ENCODE measurements at places on chromosomes 4 and X.
A peak's percentile ranks its signal among the peaks of the same experiment; 100 is the strongest.

GRCh38 chrX:41382714-41383645 is 49.0 kb downstream of the DDX3X start:
- DNase-seq: no peak

GRCh38 chrX:106802063-106802387 is 448 bp upstream of the TBC1D8B start:
- DNase-seq: no peak

GRCh38 chr4:140152751-140153418 is 1.1 kb downstream of the MAML3 start:
- DNase-seq: peak; percentile 55

DNA sequence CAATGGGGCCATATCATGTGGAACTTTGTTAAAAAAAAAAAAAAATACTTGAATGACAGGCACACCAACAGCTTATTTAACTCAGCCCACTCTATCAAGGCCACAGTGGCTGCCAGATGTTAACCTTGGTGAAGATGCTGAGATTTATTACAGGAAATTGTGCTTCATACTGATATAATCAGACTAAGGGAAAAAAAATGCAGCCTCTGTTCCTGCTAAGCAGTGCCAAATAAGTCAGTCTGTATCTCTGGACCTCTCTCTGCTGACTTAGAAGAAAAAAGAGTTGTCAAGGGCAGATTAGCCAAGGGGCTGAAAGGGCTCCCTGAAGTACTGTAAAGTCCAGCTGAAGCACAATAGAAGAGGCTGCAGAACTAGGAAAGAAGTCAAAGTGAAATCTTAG is 677.7 kb upstream of the HTR2C start:
- DNase-seq: no peak

DNA sequence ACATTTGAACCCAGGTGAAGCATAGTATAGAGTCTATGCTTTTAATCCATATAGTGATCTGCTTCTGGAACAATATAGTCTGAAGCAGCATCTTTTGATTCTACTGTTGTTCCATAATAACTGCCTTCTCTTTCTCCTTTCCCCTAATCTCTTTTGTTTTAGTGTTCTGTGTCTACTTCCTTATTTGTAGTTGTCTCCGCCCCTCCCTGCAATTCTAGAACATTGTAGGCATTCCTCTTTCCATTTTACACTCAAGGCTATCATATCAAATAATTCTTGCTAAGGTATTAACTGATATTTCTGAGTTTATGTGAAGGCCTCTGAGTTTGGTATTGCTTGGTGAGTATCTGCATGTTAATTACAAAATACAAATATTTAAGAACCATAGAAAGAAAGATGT is 11.6 kb downstream of the BLTP1 start:
- DNase-seq: no peak

DNA sequence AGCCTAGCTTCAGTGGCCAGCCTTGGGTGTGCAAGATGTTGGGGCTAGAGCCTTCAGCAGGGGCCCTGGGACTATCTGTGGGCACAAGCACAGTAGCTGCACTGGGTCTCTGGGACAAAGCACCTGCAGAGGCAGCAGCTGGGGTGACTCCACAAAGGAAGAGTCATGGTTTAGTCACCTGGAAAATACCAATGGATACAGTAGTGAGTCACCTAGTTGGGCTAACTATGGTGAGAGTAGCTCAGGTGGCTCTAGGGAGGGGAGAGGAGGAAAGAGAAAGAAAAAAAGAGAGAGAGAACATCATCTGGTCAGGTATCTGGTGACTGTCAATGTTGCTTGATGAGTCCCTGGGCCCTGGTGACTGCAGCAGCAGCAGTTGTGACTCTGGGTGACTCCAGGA is 72.9 kb upstream of the SPIN4 start:
- peak; percentile 55 for DNase-seq

DNA sequence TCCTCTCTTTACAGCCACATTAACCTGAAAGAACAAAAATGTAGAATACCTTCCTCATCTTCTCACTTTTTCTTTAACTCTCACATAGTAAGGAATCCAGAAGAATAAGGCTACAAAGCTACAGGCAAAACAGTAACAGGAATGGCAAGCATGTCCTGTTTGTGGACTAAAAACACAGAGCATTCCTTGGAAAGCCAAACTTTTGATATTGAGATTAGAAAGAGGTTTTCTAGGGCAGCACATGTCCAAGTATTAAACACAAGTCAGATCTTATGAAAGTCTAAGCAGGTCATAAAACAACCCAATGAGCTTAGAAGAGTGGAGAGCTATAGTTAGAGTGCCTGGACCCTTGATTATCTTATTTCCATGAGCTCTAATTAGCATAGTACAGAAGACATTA is 58.2 kb upstream of the FAM9C start:
- DNase-seq: no peak

- no peak for DNase-seq
Observed at GRCh38 chrX:70921709-70922352, 9.1 kb downstream of the SLC7A3 start.

DNA sequence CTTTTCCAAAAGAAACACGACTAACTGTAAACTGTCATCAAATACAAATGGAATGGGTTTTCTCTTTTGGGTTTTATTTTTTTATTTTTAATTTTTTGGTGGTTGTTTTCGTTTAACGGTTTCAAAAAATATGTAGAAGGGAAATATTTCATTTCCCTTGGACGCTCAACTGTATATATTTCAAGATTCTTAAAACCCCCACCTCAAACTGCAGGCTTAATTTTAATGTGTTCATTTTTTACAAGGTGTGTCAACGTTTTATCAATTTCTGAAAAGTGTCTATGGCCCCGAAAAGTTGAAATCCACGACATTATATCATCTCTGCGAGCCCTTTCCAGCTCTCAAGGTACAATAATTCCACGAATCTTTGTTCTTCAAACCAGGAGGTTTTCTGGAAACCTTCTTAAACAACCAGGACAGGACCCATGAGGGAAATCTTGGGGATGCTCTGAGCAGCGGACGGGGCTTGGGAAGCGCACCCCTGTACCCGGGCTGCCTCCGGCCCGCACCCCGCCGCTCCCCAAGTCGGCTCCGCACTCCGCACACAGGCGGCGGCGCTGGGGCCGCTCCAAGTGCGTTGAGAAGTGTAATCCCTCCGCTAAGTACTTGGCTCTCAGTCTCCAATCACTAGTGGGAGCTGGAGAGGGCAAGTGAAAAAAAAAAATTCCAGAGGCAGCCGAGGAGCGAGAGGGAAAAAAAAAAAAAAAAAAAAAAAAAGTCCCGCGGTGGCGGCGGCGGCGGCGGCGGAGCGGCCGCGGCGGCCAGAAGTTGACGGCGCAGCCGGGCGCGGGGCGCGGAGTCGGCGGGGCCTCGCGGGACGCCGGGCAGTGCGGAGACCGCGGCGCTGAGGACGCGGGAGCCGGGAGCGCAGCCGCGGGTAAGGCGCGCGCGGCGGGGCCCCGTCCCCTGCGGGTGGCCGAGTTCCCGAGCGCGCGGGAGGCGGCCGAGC is at the start of gene BMPR1B:
Gene BMPR1B, plus strand, starts transcription at position 764 of the 949 bp plus-strand sequence. CDS start 346,470 bp downstream, outside the sequence.
- DNase-seq: no peak

DNA sequence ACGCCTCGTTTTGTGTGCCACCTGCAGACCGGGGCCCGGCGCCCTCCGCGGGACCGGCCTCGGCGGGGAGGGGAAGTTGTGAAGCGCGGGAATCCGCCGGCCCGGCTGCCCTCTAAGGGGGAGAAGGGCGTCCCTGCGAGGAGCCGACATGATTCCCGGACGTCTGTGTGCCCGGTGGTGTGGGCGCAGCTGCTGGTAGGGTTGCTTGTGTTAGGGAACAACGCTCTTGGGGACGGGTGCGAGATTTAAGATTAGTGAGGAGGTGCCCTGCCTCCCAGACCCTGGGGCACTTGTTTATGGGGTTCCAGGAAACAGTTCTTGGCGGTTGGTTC is 627 bp downstream of the CDKN2AIP start:
- peak; percentile 46 for DNase-seq

- DNase-seq: no peak
Observed at GRCh38 chr4:174204164-174204831, 79.2 kb downstream of the FBXO8 start.

GRCh38 chr4:11456401-11456800 is 27.7 kb upstream of the HS3ST1 start:
- no peak for DNase-seq

DNA sequence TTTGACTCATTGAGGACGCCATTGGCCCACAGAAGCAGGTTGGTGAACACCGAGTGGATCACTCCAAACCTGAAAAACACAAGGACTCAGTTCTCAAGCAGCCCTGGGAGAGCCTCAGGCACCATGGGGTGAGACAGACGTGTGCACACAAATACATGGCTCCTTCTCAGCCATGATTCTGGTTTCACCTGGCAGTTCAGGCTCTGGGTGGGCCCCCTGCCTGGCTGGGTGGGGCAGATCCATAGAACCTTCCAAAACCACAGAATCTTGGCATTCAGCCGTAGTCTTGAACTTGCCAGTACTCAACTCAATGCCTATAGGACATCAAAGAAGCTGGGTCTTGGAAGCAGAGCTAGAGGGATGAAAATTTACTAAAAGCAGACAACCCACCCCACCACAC is 24.2 kb downstream of the OTOP1 start:
- no peak for DNase-seq

- no peak for DNase-seq
Observed at GRCh38 chrX:126065901-126066660, 100.0 kb downstream of the DCAF12L2 start.

DNA sequence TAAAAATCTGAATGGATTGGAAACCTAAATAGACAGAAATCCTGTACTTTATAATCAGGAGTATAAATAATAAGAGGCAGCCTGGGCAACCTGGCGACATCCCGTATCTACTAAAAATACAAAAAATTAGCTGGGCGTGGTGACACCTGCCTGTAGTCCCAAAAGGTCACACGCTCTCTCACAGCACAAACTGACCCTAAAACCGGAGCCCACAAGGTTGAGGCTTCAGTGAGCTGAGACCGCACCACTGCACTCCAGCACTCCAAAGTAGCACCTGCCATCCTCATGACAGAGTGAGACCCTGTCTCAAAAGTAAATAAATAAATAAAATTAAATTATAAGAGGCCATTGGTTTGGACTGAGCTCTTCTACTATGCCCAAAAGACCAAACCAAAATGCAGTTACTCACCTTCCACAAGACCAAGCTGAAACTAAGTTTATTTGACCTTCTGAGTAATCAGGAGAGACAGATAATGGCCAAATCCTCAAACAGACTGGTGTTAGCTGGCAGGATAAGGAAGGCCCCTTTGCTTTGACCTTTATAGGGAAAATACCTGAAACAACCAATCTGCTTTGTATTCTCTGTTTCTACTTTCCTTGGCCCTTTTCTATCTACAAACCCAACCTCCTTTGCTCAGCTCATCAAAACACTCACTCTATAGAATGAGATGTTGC is 3.2 kb upstream of the GRSF1 start:
- DNase-seq: no peak

DNA sequence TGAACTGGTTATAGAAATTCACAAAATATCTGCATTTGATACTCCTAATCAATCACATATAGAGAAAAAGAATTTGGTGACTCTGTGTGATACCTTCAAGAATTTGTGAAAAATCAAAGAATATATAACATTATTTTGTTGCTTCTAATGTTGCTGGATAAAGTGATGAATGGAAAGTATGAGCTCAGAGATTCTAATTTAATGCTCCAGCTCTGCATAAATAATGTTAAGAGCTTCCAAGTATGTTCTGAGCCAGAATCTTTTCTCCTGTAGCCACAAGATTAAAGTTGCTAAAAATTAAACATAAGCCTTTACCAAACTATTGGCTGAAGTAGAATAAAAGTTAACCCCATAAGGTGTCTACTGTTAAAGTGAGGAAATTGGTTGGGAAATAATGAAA is 294.7 kb upstream of the CT83 start:
- DNase-seq: no peak

DNA sequence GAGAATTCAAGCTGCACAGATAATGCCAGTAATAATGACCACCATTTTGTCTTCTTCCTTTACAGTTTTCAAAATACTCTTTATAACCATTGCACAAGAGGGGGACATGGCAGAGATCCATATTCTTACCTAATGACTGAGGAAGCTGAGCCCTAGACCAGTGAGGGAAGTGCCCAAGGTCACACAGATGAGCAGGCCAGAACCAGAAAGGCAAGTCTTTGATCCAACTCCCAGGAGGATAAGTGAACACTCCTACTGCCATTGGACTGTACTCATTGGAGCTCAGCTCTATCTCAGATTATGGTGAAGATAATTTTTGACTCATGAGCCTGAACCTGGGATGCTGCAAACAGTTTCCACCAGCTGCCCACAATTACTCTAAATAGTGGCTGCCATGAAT is 28.6 kb downstream of the AMER1 start:
- no peak for DNase-seq

DNA sequence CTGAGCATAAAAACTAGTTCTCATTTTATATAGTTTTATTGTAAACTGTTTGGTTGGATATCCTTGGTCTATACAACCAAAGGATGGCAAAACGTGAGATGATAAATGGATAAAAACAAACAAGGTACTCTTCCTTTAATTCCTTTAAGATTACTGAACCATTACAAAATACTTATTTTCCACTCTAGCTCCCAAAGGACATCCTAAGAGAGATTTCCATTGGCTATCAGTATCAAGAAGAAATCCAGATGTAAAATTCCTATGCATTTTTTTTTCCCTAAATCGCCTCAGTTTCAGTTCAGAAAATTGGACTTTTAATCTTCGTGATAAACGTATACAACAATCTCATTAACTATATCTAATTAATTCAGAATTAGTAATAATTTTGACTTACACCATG is 2.3 kb downstream of the FBXL5 start:
- peak; percentile 31 for DNase-seq

- no peak for DNase-seq
Observed at GRCh38 chr4:56648021-56648823, 32.9 kb downstream of the HOPX start.

DNA sequence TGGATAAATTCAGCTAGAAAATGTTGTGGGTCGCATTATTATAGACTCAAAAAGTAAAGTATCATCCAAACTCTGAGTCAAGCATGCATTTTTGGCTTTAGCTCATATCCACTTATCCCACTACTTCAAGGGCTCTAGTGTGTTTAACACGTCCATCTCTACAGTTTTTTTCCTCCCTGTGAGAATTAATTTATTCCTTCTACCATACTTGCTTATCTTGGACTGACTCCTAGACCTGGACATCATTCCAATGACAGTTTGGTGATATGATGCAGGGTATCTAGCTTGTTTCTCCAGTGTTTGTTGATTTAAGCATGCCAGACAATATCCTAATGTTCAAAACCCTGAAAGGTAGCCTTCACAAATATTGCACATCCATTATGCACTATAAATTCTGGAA is 1037.1 kb upstream of the INTU start:
- no peak for DNase-seq

DNA sequence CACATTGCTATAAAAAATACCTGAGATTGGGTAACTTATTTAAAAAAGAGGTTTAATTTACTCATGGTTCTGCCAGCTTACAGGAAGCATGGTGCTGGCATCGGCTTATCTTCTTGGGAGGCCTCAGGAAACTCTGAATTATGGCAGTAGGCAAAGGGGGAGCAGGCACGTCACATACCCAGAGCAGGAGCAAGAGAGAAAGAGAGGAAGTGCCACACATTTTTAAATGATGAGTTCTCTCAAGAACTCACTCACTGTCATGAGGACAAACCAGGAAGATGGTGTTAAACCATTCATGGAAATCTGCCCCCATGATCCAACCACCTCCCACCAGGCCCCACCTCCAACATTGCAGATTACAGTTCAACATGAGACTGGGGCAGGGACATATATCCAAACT is 10.0 kb upstream of the AFF1 start:
- DNase-seq: peak; percentile 72

All from RKO (cell line).